Sigmoid colon (tissue), 7 donors: ENCODE measurements at places on chromosomes 6 and 20. TPM values are rescaled to one million over a fixed set of nuclear protein-coding genes. Genes with fewer than 3 reads are reported as not detected.

The SALL4 gene
- not detected for total RNA-seq

The TMEM170B gene
- total RNA-seq = 11.0 TPM

The HDGFL1 gene
- not detected for total RNA-seq

The GRM1 gene
- not detected for total RNA-seq

The PXDC1 gene
- 60.6 TPM for total RNA-seq

The CLPSL2 gene
- not detected for total RNA-seq

- DNase-seq = peak; percentile 67
Measured at GRCh38 chr6:52995913-52996645, 995 bp upstream of the GSTA4 start.

GRCh38 chr6:16723826-16724225 lies 37.4 kb downstream of the ATXN1 start:
- DNase-seq = no peak

GRCh38 chr20:63627751-63628245 lies 897 bp upstream of the GMEB2 start:
- no peak for DNase-seq

DNA sequence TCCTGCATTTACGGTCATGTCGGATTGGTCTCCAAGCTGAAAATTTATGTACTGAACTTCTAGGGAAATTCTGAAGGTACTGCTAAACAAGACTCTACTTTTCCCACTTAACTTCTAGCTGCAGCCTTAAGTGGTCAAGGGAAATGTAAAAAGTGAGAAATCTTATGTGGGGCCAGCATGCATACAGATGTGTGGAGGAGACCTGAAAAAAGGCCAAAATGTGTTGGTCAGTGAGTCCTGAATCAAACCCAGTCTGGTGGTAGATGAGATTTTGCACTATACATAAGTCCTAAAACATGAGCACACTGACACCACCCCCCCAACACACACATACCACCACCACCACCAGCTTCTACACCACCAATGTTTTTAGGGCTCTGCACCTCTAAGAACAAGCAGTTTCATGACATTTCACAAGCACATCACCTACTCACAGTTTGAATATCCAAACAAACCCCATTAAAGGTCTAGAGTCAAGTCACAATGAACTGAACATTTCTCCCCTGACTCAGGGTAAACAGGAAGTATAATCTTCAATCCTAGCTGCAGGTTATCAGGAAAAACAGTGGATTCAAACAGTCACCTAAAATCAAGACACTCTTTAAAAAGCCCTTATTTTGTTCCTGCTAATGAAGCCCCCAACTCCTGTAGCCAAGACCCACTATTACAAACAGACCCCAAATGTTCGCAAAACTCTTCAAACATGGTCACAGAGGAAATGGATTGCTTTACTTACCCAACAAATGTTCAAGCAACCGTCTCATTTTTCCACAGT lies 1.6 kb downstream of the ZMYND8 start:
- DNase-seq = no peak

DNA sequence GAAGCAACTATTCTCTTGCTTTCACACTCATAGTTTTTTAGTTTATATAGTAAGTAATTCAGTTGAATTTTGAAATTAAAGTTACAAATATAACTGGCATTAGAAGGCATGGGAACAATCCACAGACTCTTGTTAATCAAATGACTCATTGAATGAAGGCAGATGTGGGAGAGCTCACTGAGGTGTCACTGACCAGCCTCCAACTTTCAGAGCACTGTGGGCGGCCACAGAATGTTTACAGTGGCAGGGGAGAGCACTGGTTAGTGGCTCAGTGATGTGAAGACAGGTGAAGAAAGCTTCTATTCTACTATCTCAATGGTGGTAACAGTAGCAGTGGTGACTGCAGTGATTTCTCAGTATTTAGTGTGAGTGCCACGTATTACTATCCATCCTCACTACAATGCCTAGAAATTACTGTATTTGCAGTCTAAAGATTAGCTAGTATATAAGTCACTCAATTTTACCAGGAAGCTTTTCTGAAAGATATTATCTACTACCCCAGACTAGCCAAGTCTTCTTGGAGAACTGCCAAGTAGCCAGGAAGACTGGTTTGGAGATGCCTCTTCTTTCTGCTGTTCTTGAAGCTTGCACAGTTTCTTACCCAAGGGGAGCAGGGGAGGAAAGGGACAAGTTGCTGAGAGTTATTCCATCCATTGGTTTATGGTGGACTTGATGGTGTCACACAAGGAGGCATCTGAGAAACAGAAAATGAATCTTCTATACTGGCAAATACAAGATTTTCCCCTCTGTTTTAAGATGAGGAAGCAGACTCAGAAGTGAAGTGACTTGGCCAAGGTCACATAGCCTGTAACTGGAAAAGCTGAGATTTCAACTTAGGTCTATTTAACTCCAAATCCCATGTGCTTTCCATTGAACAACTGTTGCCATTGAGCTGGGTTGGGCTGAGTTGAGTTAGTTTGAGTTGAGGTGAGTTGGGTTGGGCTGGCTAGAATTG lies 231.2 kb downstream of the ANKRD60 start:
- no peak for DNase-seq

- DNase-seq = no peak
Measured at GRCh38 chr20:16419138-16419715, 154.0 kb downstream of the KIF16B start.

DNA sequence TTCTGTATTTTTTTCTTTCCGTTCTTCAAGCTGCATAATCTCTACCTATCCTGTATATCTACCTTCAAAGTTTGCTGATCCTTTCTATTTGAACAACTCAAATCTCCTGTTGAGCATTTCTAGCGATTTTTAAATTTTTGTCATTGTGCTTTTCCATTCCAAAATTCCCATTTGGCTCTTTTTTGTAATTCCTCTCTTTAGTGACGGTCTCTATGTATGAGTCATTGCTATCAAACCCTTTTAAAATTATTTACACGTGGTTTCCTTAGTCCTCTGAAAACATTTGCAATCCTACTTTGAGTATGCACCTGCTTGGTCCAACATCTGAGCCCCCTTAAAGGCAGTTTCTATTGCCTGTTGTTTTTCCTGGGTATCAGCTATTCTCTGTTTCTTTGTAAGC lies 100.5 kb upstream of the FOXC1 start:
- no peak for DNase-seq

- DNase-seq = no peak
Measured at GRCh38 chr6:70252604-70253003, 50.3 kb downstream of the COL9A1 start.
